Stimulated activated naive CD4-positive, alpha-beta T cell treated with Interleukin-2 at 50 U/mL for 16 hours (primary cell): ENCODE measurements at places on chromosomes 4 and X.

GRCh38 chr4:120865985-120866384 lies 56.5 kb downstream of the PRDM5 start:
- no peak for DNase-seq

GRCh38 chrX:135170877-135171519 lies at the start of gene CT55:
TSS of gene CT55 (minus strand) at chrX:135171398. CDS start at chrX:135171171, 227 bp downstream.
- no peak for DNase-seq

GRCh38 chr4:153204247-153204671 lies at the start of gene TRIM2:
TSS of gene TRIM2 (plus strand) at chr4:153204443. CDS start at chr4:153204531, 88 bp downstream.
- no peak for DNase-seq

- DNase-seq: no peak
Observed at GRCh38 chrX:31222946-31223345, 151.1 kb upstream of the FTHL17 start.

DNA sequence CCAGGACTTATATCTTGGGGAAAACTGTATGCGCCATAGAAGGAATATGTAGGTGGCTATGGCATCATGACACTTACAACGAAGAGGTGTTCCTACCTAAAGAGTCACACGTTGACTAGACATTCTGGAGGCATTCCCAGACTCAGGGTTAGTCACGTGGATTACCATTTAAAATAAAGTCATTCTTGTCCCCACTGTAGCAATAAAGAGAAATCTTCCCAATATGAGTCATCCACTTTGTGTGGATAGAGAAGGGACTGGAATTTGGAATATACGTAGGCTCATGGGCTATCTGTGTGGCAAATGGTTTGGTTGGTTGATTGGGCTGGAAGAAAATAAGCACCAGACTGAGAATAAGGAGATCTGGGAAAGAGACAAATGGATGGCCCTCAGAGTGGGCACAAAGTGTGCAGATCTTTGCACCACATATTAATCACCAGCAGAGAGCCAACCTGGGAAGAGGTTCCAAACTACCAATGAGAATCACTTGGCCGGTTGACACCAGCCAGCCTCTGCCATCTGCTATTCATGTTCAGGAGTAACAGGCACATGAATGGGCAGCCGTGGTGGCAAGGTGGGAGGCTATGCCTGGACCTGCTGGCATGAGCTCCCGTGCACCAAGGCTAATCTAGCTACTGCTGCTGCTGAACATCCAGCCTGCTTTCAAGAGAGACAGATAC lies 41.0 kb downstream of the MTNR1A start:
- no peak for DNase-seq

DNA sequence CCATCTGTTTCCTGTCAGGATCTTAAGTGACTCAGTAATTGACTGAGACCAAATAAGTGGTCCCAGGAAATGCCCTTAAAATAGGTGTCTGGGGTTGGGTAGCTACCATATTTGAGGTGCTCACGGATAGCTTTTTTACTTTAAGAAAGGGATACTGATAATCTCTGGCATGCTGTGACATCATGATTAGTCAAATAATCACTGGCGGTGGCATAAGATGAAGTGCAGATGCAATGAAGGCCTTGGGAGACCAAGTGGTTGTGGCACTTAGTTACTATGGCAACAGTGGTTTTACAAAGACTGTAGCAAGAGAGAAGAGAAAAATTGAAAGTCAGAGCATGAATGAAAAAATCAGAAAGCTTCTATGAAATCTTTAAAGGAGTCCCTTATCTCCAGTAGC lies 114.5 kb upstream of the SLIT2 start:
- DNase-seq: no peak

DNA sequence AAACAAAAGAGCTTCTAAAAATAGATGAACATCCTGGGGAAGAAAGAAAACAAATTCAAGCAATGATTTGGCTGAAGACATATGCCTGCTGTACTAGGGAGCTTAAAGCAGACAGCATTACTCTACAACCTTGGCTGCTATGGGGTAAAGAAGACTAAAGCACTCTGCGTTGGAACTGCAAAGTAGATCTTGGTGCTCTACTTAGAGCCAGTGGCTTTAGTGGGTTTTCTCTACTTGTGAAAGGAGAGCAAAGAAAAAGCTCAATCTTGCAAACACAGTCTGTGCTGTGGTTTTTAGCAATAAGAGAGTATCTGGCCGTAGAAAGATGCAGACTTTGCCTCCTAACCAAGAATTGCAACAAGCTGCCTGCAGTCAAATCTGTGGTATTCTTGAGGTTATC lies 334.7 kb upstream of the NDST3 start:
- no peak for DNase-seq

- no peak for DNase-seq
Observed at GRCh38 chr4:74433043-74433442, 11.9 kb upstream of the AREG start.

- DNase-seq: no peak
Observed at GRCh38 chr4:123891881-123892280, 495.3 kb downstream of the SPRY1 start.

DNA sequence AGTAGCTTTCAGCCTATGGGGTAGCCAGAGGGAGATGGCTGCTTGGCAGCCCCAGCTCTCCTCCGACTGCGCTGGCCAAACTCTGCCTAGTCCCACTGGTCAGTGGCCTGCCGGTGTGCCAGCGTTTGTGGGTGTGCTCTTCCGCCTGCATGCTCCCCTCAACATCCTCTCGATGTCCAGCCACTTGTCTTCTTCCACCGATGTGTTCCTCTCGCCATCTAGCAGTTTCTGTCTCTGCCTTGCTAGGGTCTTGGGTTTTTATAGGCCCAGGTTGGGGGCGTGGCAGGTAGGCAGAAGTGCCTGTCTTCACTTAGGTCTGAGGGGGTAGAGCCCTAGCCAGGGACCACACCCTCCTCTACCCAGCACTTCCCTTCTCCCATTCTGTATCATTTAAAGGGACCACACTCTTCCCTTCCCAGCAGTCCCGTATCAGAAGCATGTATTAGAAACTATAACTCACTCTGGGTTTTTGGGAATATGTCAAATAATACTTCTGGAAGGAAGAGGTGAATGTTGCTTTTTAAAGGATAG lies 124.4 kb downstream of the KDM6A start:
- no peak for DNase-seq

DNA sequence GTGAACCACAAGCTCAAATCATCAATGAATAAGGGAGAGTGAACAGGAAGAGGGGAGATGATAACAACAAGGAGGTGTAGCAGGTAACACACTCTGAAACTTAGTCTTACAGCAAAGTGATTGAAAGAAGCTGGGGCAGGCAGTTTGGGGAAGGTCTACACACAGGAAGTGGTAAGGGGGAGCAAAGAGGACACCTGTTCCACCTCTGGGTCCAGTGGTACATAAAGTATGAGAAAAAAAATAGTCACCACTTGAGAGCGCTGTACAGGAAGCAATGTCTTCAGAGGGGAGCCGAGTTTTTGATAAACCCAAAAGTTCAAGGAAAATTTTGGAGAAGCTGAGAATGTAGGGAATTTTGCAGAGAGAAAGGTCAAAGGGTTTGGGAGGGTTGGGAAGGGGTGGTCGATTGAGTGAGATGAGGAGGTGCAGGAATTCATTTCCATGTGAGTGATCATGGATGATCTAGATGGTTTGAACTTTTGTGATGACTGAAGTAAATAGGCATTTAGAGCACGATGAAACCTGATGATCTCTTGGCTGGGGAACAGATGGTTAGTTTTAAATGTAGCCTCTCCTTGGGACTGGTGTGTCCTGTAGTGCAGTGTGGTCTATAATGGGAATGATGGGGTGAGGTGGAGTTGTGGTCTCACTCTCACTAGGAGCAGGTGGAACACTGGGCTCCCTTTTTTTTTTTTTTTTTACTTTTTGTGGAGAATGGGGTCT lies 142.0 kb downstream of the RBMX2 start:
- no peak for DNase-seq

DNA sequence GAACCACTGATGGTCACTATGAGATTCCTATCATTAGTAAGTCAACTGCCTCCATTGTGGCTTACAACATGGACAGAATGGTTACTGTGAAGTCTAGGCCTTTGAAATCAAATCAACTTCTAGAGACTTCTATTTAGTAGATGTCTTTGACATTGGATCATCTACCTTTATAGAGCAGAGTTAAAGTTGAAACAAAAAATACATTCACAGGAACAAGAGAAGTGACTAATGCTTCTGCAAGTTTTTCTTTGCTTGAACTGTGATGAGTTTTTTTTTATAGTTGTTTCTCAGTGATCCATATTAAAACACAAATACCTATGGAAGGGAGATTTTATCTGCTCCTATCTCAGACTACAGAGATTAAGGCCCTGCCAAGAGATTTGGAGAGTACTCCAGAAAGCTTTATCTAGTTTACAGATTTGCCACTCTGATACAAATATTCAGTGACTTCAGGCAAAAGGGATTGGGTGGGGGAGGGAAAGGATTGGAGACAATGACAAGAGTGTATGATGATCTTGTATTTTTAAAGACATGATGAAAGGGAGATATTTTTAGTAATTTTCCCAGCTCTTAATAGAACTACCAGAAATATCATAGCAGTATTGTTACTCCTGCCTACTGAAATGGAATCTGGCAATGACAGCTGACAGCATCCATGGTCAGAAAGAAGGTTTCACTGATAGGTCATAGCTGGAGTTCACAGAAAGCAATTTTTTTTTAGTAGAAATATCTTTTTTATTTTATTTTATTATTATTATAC lies 16.0 kb upstream of the EPGN start:
- DNase-seq: no peak

GRCh38 chr4:61923179-61923578 lies 723.1 kb downstream of the ADGRL3 start:
- DNase-seq: no peak

DNA sequence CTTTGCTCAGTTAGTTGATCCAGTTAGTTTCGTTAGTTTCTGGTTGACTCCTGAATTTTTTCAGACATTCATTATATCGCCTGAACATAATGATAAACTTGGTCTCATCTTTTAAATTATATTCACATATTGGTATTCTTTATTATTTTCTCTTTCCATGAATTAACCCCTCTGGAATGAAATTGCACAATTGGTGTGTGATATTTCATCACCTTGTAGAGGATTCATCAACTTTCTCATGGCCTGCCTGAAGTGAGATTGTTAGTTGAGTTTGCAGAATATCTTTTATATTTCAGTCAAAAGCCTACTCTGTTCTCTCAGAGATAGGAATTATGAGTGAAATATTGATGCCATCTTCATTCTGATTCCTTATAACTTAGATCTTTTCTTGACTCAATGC lies 1160.6 kb upstream of the AGA start:
- DNase-seq: no peak

DNA sequence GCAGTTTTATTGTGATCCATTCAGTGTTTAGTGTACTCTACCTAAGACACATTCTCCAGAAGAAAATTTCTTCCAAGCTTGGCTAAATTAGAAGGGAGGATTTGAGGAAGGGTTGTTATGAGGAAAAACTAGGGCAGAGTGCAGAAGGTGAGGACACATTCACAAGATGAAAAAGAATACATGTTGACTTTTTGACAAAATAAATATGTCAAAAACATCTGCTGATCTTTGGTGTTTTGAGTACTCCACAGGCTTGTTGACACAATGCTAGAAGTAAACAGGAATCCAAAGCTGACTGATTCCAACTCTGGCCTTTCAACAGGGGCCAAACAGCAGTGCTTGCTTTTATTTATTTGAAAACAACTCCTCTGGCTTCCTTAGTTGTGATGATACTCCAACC lies 125.8 kb upstream of the SLC7A11 start:
- DNase-seq: no peak

GRCh38 chrX:39409246-39409917 lies 608.1 kb downstream of the MID1IP1 start:
- no peak for DNase-seq

- no peak for DNase-seq
Observed at GRCh38 chr4:146640021-146640464, 1.4 kb downstream of the POU4F2 start.

DNA sequence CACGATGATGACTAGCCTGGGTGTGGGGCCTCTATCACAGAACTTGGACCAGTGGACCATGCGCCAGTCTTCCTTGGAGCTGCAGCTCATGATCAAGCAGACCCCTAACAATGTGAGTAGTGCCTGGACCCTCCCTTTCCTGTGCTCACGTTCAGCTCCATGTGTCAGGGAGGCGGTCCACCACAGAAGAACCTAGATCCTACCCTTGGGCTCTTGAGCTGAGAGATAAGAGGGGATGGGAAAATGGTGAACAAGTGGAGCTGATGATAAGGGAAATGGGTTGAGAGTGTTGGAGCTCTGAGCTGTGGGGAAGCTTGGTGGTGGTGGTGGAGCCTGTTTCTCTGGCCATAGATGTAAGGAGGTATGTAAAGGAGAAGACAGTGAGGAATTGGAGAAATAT lies 13.1 kb downstream of the MED12 start:
- DNase-seq: no peak

- no peak for DNase-seq
Observed at GRCh38 chrX:133550665-133551485, 135.6 kb upstream of the GPC4 start.

- no peak for DNase-seq
Observed at GRCh38 chrX:153379971-153380581, 21.1 kb downstream of the PNMA6E start.

GRCh38 chrX:9269134-9269533 lies 195.7 kb upstream of the TBL1X start:
- no peak for DNase-seq

- no peak for DNase-seq
Observed at GRCh38 chr4:186244835-186245234, 17.5 kb downstream of the KLKB1 start.

- DNase-seq: no peak
Observed at GRCh38 chrX:23825675-23826074, 42.7 kb downstream of the SAT1 start.

DNA sequence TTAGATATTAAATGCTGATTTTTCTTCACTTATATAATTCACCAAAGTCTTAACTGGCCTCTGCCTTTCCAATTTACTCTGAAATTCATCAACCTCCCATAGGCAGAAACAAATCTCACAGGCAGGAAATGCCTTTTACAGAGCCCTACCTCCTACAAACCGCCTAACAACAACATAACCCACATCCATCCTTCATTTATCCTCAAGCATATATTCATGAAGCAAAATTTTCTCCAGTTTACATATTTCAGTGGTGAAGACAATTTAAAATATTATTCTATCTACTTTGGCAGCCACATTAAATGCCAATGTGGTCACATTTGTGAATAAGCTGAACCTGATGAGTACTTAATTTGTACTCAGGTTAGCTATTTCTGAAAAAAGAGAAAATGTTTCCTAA lies 30.3 kb downstream of the SEPSECS start:
- no peak for DNase-seq

GRCh38 chr4:139735381-139736273 lies 70.0 kb downstream of the MGST2 start:
- DNase-seq: no peak

GRCh38 chr4:151760002-151760401 lies 805 bp downstream of the GATB start:
- DNase-seq: no peak

GRCh38 chr4:25144870-25145481 lies 15.3 kb downstream of the SEPSECS start:
- DNase-seq: no peak
